Activated naive CD4-positive, alpha-beta T cell (primary cell): ENCODE measurements at places on chromosomes 3 and 15.

DNA sequence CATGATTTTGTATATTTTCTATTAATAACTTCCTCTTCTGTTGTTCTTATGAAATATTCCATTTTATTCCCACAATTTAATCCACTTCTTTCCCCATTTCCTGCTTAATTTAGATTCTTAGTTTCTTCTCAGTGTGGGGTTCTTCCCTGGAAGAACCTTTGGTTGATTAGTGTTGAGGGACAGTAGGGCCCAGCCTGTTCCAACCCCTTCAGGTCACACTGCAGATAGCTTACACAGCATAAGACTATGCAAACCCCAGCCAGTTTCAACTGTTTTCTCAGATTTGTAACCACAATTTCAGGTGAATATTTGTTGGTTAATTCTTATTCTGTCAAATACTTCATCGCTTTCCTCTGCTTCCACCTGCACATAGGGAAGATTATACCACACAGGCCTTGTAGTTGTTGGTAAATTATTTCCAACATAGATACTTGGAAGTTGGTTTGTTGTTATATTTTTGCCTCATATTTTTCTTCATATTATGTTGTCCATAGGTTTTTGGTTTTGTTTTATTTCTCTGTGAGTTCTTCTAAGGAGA lies 34.7 kb downstream of the AADACL2 start:
- DNase-seq: no peak

DNA sequence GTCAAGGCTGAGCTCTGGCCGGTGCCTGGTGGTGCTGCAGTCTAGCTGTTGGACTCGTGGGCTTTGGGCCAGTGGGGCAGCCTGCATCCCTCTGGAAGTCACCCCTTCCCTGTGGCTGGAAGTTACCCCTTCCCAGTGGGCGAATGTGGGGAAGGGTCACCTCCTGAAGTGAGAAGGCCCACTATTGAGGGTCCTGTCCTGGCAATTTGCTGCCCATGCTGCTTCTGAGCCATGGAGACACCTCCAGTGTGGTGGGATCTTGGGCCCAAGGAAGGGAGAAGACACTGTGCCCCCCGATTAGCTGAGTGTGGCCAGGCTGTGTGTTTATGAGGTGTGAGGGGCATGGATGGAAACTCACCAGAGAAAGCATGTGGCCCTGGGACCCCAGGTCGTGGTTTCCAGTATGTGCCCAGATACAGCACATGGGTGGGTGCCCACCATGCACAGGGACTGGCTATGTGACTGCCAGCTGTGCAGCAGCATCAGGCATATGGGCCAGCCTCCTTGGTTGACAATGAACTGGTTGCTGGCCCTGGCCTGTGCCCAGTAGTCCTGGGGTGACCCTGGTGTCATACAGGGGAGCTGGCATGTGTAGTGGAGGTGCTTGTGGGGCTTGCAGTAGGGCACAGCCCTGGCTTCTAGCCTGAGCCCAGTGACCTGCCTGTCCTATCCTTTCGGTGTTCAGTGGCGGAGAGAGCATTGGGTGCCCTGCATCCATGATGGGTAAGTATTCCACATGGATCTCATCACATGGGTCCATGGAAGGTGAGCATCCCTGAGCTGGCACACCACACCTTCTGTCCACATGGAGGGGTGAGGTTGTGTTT lies 221.2 kb downstream of the SNRPN start:
- no peak for DNase-seq

GRCh38 chr3:126104028-126104635 lies 20.2 kb upstream of the SLC41A3 start:
- no peak for DNase-seq

- no peak for DNase-seq
These were observed 61.8 kb upstream of the SMAD3 start for GRCh38 chr15:67003586-67003985.

GRCh38 chr3:32106929-32107362 lies 526 bp downstream of the GPD1L start:
- no peak for DNase-seq

DNA sequence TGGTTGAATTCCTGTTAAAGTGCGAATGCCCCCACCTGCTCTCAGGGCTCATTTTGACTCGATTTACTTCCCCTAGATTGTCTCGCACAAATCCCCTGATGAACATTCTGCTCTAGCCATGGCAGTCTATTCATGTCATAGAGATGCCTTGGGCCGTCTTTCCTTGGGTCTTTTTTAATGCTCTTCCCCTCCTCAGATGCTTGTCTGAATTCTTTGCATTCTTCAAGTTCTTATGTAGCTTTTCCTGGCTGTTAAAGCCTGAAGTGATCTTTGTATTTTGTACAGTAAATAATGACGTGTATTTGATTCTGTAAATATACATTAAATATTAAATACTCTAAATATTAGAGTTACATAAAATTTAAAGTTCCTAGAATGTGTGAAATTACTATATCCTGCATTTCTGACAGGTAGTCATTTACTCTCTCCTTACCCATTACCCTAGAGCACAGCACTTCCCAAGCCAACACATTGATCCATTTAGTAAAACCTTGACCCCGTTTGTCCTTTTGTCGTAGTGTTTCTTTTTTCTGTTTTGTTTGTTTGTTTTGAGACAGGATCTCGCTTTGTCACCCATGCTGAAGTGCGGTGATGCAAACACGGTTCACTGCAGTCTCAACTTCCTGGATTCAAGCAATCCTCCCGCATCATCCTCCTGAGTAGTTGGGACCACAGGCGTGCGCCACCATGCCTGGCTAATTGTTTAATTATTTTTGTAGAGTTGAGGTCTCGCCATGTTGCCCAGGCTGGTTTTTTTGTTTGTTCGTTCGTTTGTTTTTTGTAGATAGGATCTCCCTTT lies 47.9 kb downstream of the YEATS2 start:
- no peak for DNase-seq

DNA sequence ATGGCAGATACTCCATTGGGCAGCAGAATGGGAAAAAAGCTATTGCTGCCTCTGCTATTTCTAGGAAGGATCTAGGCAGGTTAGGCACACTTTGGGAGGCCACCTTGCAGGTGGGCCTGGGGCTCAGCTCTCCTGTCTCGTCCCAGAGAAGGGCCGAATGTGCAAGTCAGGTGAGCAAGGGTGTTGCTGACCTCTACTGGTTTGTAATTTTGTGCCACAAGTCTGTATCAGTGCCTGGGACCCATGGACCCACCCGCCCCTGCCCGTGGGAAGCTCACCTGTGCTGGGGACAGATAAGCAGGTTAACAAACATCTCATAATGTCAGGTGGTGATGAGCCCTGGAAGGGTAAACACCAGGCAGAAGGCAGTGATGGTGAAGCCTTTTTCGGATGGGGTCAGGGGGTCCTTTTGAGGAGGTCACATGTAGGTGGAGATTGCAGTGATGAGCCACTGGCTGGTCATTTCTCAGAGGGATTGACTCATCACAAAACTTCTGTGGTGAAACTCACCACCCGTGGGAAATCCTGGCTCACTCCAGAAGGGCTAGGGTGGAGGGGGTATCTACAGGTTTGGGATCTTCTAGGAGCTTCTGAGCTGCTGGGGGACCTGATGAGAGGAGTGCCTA lies 161.3 kb downstream of the KLF13 start:
- no peak for DNase-seq
